ENCODE measurements at places on chromosomes 5 and 9. TPM values are rescaled to one million over a fixed set of nuclear protein-coding genes. Genes with fewer than 3 reads are reported as not detected.

GRCh38 chr5:3659907-3660306 lies 64.3 kb downstream of the IRX1 start:
- no peaks in the 10 kb centered on the region for H3K27me3 ChIP-seq
- no peak overlapping the region for H3K4me3 ChIP-seq
- H3K27ac ChIP-seq: no peak overlapping the region
- H3K36me3 ChIP-seq: no peaks in the 10 kb centered on the region
- no peaks in the 10 kb centered on the region for H3K4me1 ChIP-seq

The FOXD4 gene
- 0.29 TPM for total RNA-seq

GRCh38 chr9:12708562-12709298 lies 15.5 kb downstream of the TYRP1 start:
- no peaks in the 10 kb centered on the region for H3K4me1 ChIP-seq
- no peaks in the 10 kb centered on the region for H3K36me3 ChIP-seq
- no peak overlapping the region for H3K4me3 ChIP-seq
- DNase-seq: no peak
- no peaks in the 10 kb centered on the region for H3K27me3 ChIP-seq

DNA sequence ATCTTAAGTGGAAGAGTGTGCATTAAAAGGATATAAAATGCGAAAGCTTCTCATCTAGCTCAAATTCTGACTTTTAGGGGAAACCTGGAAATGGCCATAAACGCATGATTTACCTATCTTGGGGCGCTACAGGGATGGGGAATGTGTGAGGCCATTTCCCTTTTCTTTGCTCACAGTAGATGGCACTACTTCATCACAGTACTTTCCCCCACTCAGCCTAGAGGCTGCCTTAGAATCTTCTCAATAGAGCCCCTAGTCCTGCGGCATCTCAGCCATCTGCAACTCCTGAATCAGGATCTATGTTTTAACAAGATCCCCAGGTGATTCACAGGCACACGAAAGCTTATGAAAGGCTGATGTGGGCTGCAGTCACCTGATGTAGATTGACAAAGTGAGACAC lies 110.8 kb downstream of the LHFPL2 start:
- no peak overlapping the region for H3K27ac ChIP-seq
- DNase-seq: no peak
- no peak overlapping the region for H3K4me3 ChIP-seq
- no peaks in the 10 kb centered on the region for H3K27me3 ChIP-seq

- no peaks in the 10 kb centered on the region for H3K4me1 ChIP-seq
- no peaks in the 10 kb centered on the region for H3K36me3 ChIP-seq
- no peaks in the 10 kb centered on the region for H3K27me3 ChIP-seq
Observed at GRCh38 chr9:88590558-88591146, 55.7 kb downstream of the NXNL2 start.

The SOX30 gene
- total RNA-seq: 0.20 TPM

The GFRA3 gene
- 0.36 TPM for total RNA-seq

DNA sequence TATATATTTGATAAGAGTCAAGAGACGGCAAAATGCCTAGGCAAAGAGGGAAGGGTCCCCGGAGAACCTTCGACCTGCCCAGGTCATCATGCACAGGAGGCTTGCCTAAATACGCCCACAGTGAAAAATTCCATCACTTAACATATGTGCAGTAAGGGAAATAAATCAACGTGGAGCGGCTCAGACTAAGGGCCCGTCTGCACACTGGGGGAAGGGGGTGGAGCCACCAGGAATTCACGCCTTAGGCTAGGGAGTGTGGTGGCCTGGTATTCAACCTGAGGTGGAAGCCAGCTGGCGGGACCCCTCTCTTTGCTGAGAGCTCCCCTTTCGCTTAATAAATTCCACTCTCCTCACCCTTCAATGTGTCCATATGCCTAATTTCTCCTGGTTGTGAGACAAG lies 8.3 kb downstream of the PTBP3 start:
- no peak overlapping the region for H3K27ac ChIP-seq
- no peak overlapping the region for H3K4me3 ChIP-seq
- H3K36me3 ChIP-seq: no peaks in the 10 kb centered on the region
- no peak for DNase-seq
- H3K27me3 ChIP-seq: no peaks in the 10 kb centered on the region
- no peaks in the 10 kb centered on the region for H3K4me1 ChIP-seq

- H3K4me3 ChIP-seq: no peak overlapping the region
- H3K27ac ChIP-seq: no peak overlapping the region
- no peak for DNase-seq
- H3K27me3 ChIP-seq: no peaks in the 10 kb centered on the region
Observed at GRCh38 chr5:139975306-139975705, 67.8 kb downstream of the NRG2 start.

DNA sequence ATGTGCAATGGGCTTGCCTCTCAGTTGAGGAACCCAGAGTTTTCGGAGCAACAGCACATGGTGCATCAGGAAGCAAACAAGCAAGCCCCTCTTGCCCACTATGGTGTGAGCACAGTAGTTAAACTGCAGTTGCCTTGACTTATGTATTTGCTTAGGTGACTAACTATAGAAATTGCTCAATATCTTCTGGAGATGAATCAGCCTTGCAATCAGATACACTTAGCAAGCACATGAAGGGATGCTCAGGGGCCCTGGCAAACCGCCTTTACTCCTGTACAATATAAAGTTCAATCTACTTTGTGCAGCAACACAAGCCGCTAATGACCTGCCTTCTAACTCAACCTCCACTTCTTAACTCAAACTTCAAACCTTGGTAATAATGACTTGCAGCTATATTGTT lies 581.7 kb upstream of the RIOK2 start:
- H3K27me3 ChIP-seq: no peaks in the 10 kb centered on the region
- no peak overlapping the region for H3K27ac ChIP-seq
- no peak overlapping the region for H3K4me3 ChIP-seq
- no peaks in the 10 kb centered on the region for H3K36me3 ChIP-seq
- no peak for DNase-seq

The PGM5 gene
- total RNA-seq: 124 TPM

The PCDHAC2 gene
- 0.52 TPM for total RNA-seq

- peak overlapping the region; percentile 69 for H3K4me3 ChIP-seq
- H3K27ac ChIP-seq: peak overlapping the region; percentile 81
- no peaks in the 10 kb centered on the region for H3K36me3 ChIP-seq
- peaks cover 5% of the 10 kb centered on the region for H3K4me1 ChIP-seq
- DNase-seq: no peak
- H3K27me3 ChIP-seq: no peaks in the 10 kb centered on the region
Observed at GRCh38 chr5:65482736-65483545, 1.2 kb upstream of the ADAMTS6 start.

GRCh38 chr9:130490981-130491380 lies 46.2 kb downstream of the ASS1 start:
- DNase-seq: no peak
- peaks cover 7% of the 10 kb centered on the region for H3K36me3 ChIP-seq
- no peak overlapping the region for H3K4me3 ChIP-seq
- H3K4me1 ChIP-seq: no peaks in the 10 kb centered on the region
- H3K27me3 ChIP-seq: no peaks in the 10 kb centered on the region
